ENCODE measurements at places on chromosomes 2 and 18.

DNA sequence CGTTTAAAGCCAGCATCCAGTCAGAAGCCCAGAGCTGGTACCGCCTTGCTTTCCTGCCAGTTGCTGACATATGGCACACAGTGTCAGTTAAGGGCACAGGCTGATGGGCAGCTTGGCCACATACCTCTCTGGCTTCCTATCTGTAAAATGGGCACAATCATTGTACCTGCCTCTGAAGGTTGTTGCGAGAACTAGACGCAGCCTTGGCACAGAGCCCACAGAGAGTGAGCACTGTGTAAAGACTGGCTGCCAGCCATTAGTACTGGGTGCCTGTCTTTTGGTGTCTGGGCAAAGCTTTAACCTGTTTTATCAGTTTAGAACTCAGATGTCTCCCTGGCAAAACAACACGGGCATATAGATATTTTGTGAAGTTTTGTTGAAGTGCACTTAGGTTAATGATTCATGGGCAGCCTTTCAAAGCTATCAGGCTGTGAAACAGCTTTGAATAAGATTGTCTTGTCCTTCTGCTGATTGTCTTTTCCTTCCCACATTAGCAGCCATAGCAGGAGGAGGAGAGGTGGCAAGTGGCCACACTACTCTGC, 269.5 kb downstream of the NEDD4L start:
- no peak for DNase-seq

DNA sequence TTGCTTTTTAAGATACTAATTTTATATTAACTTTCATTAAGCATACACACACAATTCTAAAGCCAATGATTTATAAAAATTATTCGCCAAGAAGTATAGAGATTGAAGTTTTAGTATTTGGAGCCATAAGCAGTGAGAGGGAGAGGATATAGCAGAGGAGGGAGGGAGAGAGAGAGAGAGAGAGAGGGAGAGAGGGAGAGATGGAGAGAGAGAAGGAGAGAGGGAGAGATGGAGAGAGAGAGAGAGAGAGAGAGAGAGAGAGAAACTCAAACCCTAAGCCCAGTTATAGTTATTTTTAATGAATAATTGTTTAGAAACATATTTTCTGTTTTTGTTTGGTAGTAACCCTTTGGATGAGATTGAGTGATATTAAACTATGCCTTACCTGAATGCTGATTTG, 5.3 kb downstream of the TWIST2 start:
- no peak for DNase-seq

- DNase-seq = no peak
Measured at GRCh38 chr2:30627151-30627550, 180.1 kb downstream of the CAPN13 start.

GRCh38 chr2:36165132-36165531, 190.4 kb upstream of the CRIM1 start:
- DNase-seq = no peak

GRCh38 chr2:239158641-239159475, 242.0 kb downstream of the HDAC4 start:
- DNase-seq = no peak

- DNase-seq = no peak
Measured at GRCh38 chr2:95121093-95121406, 558 bp downstream of the MRPS5 start.

GRCh38 chr18:46793565-46793964, 36.7 kb upstream of the ST8SIA5 start:
- no peak for DNase-seq

GRCh38 chr2:85893428-85894258, 4.9 kb upstream of the ST3GAL5 start:
- no peak for DNase-seq

DNA sequence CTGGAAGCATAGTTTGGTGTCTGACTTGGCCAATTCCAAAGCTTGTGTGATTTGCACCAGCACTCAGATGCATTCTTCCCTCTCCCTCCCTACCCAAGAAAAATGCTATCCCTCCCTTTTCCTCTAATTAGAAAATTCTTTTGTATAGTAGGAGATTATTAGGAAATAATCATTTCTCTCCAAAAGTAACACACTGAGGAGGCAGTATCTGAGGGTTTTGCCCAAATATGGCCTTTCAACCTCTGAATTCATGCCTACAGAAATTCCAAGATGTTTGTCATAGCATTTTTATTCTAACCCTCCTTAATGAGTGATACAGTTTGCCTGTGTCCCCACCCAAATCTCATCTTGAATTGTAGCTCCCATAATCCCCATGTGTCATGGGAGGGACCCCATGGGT, 5.0 kb upstream of the TMEM18 start:
- no peak for DNase-seq

DNA sequence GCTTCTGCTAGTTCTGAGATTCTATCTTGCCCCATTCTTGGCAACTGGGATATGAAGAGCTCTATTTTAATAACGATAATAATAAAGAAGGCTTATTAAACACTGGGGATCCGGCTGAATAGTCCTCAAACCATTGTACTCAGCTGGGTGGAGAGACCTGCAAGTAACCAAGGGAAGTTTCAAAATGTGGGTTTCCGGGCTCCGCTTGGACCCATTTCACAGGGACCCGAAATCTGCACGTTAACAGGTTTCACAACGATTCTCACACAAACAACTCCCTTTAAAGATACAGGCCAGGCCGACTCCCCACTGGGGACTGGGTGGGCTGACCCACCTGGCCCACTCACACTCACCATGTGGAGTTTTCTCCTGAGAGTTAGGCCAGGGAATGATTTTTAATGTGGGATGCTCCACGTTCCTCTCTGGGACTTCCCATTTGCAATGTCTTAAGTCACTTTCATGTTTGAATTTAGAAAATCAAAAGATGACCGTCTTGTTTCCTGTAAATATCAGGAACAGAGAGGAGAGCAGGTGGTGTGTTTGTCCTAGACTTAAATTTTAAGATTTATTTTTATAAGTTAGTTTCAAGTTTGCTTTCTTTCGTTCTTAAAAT, 96.3 kb downstream of the SH3RF3 start:
- no peak for DNase-seq

- no peak for DNase-seq
Measured at GRCh38 chr2:113891265-113891959, 1.5 kb downstream of the ACTR3 start.

DNA sequence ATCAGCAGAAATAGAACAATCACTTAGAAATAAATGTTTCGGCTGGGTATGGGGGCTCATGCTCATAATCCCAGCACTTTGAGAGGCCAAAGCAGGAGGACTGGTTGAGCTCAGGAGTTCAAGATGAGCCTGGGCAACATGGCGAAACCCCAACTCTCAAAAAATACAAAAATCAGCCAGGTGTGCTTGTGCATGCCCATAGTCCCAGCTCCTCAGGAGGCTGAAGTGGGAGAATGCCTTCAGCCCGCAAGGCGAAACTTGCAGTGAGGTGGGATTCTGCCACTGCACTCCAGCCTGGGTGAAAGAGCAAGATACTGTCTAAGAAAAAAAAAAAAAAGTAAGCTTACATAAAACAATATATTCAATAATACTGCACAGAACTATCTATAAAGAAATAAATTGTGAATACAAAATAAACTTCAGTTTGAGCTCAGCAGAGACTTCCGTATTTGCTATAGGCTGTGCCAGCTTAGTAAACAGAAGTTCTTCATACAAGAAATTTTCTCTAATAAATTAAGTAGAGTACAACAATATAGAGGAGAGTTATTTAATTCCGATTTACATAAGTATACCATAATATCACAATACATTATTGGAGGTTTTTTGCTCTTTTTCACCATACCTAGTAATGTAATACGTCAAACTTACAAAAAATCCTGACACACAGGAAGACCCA, 43.6 kb downstream of the SRBD1 start:
- no peak for DNase-seq

GRCh38 chr2:95122197-95122551, 566 bp upstream of the MRPS5 start:
- no peak for DNase-seq

- no peak for DNase-seq
Measured at GRCh38 chr2:217077831-217078407, 218.1 kb upstream of the TNP1 start.

GRCh38 chr2:73780237-73780582, 307 bp upstream of the DUSP11 start:
- no peak for DNase-seq

- no peak for DNase-seq
Measured at GRCh38 chr2:72576861-72577260, 249.0 kb downstream of the EXOC6B start.

DNA sequence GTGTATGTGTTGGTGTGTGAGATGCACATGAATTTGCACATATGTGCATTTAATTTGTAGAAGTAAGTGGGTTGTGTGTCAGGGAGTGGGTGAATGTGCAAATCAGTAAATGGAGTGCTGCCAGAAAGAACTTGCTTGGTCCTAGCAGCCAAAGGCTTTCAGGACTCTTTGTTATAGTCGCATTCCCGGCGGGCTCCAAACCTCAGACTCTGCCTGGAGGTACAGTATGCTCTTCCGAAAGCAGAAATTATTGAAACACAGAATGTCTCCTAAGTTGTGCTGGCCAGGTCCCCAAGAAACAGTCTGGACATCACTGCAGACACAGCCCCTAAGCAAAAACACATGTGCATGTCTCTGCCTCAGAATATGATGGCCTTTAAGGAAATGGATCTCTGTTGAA, 232.4 kb downstream of the INSIG2 start:
- no peak for DNase-seq

DNA sequence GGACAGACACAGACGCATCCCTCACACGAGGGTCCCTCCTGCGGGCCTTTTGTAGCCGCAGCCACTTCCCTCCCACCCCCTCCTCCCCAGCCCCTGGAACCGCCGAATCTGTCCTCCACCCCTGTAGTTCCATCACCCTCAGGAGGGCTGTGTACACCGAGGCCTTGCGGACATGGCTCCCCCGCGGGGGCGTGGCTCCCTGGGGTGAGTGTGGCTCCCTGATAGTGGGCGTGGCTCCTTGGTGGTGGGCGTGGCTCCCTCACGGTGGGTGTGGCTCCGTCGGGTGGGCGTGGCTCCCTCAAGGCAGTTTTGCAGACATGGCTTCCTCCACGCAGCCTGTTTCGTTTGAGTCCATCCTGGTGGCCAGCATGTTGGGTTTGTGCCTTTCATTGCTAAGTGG, 420.7 kb upstream of the SALL3 start:
- no peak for DNase-seq

DNA sequence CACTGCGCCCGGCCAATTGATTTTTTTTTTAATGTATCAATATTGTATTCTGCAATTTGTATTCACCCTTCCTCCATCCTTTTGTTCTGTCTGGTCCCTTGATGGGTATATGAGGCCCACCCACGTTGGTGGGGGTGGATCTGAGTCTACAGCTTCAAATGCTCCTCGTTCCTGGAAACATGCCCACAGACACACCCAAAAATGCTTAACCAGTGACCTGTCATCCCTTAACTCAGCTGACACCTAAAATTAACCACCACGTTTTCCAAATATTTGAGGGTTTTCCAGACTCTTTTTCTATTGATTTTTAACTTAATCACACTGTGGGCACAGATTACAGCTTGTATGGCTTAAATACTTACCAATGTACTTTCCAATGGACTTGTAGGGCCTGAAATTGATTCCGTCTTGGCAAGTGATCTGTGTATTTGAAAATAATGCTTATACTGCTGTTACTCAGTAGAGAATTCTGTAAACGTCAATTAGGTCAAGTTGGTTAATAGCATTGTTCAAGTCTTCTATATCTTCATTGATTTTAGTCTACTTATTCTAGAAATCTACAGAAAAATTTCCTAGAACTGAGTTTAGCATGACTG, 34.4 kb upstream of the CYP27C1 start:
- no peak for DNase-seq

DNA sequence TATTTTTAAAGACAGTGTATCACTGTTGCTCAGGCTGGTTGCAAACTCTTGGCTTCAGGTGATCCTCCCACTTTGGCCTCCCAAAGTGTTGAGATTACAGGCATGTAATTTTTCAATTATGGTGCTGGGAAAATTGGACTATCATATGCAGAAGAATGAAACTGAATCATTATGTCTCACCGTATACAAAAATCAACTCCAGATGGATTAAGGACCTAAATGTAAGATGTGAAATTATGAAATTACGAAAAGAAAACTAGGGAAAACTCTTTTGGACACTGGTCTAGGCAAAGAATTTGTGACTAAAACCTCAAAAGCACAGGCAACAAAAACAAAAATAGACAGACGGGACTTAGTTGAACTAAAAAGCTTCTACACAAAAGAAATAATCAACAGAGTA, 31.2 kb downstream of the MAP3K2 start:
- no peak for DNase-seq

DNA sequence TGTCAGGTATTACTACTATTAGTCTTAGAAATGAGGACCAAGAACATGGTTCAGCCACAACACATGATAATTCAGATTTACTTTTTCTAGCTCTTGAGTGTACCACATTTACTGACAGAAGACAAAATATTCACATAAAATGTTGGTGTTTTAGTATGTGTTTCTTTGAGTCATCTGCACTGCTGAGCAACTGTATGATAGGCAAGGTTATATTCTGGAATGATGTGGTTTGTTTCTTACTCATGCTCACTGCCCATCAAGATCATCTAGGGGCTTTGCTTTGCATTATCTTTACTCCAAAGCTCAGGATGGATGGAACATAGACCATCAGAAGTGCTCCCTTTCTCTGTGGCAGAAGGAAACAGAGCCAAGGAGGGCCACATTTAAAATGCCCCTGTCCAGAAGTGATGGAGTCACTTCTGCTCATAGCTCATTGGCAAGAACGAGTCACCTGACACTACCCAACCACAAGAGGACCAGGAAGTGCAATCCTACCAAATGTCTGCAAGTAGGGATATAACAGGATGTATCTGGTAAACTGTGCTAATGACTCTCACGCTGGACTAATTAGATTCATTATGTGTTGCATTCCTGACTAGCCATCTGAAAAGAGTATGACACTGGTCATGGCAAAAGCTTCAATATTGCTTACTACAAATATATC, 81.5 kb downstream of the DIS3L2 start:
- DNase-seq = no peak

- no peak for DNase-seq
Measured at GRCh38 chr2:136448986-136449780, 316.2 kb upstream of the THSD7B start.

- DNase-seq = no peak
Measured at GRCh38 chr18:67621049-67621713, 104.7 kb upstream of the DSEL start.

GRCh38 chr2:10201201-10201600, 78.7 kb downstream of the RRM2 start:
- no peak for DNase-seq

DNA sequence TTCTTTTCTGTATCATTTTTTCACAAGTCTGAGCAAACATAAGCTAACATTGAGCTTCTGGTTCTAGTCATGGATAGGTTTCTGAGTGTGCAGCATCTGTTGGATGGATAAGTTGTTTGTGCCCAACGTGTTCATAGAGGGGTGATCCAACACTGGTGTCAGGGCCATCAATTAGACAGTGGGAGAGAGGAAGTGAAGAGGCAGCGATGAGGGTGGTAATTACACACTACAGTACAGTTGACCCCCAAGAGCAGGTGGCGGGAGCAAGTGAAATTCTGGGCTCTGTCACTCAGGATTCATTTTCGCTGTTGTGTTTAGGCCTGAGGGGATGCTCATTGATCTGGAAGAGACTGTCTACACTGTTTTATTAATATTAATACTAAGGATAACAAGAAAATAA, 180.0 kb upstream of the CXCR4 start:
- no peak for DNase-seq
